ENCODE measurements at places on chromosomes 5 and 9.
A peak's percentile ranks its signal among the peaks of the same experiment; 100 is the strongest.

GRCh38 chr9:2163231-2163885 lies 148.2 kb downstream of the SMARCA2 start:
- DNase-seq, result no peak

GRCh38 chr5:5658226-5658625 lies 235.7 kb downstream of the ICE1 start:
- DNase-seq, result no peak

DNA sequence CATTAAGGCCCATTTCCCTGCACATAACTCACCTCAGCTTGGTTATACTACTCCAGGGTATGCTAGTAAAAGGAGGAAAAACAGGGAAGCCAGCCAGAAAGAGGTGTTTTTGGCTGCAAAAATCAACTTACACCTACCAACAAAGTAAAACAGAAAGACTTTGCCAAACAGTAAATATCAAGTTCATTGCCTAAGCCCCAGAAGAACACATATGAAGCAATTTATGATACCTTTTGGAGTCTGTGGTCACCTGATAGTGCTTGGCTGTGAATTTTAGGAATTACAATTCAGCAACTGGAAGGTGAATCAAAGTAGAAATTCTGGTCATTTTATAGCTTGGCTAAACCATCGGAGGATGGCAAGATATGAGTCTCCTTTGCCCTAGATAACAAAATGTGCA lies 463.7 kb upstream of the CLINT1 start:
- DNase-seq, result no peak

GRCh38 chr5:151924564-151925301 lies at the start of gene GLRA1:
TSS of gene GLRA1 (minus strand) at chr5:151924851. CDS start at chr5:151924549, 302 bp downstream.
- peak; percentile 9 for DNase-seq

Data from substantia nigra (tissue), 51 donors.